ENCODE measurements at places on chromosomes 11 and 22.

DNA sequence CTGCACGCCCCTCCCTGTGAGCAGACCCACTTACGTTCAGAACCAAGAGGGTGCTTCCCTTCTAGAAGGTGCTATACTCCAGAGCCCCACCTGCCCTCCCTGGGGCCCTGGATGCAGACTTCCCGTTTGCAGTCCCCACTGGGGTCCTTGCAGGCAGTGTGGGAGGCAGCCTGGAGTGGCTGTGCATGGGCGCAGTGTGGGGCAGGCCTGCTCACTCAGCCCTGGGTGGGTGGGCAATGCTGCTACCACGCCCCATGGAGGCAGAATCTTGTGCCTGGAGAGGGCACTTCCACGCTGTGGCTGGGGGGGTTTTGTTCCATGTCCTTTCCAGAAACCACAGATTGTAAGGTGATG, 116.2 kb downstream of the KCNQ1OT1 start:
- no peak for DNase-seq

DNA sequence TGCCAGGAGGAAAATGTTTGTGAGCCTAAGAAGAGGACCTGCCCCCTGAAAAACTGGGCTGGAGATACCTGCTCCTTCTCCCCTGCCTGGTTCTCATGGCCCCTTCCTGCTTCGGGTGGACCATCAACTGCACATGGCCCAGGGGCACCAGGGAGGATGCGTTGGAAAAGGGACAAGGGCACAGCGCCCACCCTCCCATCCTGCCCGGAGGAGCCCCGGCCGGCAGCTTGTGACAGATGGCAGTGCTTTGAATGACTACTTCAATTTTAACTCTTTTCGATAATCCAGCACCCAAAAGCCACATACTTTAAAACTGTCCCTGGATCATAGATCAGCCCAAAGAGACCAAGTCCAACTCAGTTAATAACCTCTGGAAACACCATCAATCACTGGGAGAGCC, 135.8 kb upstream of the NECTIN1 start:
- DNase-seq = no peak

GRCh38 chr11:102309621-102310541, 7.4 kb upstream of the BIRC3 start:
- no peak for DNase-seq

GRCh38 chr22:25025491-25026400, 73.2 kb downstream of the KIAA1671 start:
- no peak for DNase-seq

DNA sequence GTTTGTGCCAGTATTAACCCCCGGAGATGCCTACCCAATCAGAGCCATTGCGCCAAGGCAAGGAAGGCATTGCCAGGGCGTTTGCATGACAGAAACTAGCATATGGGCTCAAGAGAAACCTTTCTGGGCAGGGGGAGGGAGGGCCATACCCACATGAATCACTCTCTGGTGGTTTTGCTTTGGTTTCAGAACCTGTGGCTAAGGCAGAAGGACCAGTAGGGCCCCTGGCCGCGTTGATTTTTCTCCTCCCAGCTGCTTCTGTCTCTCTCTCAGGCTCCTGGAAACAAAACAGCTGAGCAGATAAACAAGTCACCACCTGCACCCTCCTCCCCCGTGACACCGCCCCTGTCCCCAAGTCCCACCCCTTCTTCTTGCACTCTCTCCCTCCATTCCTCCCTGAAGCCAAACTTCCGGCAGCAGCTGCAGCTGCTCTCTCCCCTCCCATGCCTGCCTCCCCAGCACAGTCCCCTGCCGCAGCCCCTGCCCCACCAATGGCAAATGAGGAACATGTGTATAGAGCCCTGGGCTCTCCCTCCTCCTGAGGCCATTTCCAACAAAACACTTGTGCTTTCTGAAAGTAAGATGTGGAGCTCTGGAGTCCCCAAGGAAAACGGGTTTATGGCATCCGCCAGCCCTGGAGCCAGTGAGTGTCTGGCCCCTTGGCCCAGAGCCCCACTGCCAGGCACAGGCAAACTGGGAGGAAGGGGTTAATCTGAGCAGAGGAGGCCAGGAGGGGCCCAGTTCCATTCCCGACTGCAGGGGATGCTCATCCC, 39.0 kb upstream of the ADA2 start:
- DNase-seq = peak; percentile 66

- no peak for DNase-seq
Measured at GRCh38 chr11:67370351-67371076, 2.9 kb downstream of the CLCF1 start.

DNA sequence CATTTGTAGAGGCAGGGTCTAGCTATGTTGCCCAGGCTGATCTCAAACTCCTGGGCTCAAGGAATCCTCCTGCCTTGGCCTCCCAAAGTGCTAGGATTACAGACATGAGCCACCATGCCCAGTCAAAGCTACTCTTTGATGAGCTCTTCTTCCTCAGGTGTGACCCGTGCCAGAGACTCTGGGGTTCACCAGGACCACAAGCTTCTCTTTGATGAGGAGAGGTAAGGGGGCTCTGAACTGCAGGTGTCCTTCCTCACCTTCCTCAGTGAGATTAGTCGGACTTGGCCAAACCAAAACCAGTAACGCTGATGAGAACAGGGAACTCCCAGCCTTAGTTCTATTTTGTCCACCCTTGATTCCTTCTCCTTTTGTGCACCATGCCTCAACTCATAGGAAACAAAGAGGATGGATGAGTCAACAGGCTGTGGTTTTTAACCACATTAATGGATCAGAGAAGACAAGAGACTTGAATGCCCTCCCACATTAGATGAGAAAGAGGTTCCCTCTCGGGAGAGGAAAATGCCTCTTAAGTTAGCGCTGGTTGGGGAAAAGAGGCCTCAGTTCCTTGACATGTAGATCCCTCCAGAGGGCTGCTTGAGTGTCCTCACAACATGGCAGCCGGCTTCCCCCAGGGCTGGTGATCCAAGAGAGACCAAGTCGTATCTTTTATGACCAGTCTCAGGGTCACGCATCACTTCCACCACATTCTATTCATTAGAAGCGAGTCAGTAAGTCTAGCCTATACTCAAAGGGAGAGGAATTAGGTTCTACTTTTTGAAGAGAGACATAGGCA, 25.7 kb upstream of the CTR9 start:
- peak; percentile 37 for DNase-seq

DNA sequence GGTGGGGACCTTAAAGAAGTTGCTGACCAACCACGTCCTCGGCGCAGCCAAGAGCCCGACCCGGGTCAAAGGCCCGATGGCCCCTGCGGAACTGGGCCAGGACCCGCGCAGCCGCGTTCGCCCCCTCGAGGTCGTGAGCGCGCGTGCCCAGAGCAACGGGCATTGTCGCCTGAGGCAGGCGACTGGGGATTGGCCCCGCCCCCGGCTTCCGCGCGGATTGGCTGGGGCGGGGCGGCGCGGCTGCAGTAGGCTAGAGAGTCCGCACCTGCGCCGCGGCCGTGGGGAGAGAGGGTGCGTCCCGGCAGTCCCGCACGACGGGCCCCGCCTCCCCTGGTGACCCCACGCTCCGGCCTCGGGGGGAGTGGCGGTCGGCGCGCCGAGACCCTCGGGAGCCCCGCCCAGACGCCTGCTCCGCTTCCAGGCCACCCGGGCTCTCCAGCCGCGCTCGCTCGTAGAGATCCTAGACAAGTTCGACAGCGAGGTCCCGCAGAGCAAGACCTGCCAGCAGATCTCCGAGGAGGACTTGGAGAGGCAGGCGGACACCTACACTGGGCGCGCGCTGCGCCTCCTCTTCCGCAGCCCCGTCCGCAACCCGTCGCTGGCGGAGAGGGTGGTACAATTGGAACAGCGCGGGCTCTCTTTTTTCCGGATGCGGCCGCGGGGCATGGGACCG, 8.3 kb upstream of the PPIL2 start:
- peak; percentile 84 for DNase-seq

GRCh38 chr11:86301742-86302091, 323 bp upstream of the HIKESHI start:
- DNase-seq = no peak

DNA sequence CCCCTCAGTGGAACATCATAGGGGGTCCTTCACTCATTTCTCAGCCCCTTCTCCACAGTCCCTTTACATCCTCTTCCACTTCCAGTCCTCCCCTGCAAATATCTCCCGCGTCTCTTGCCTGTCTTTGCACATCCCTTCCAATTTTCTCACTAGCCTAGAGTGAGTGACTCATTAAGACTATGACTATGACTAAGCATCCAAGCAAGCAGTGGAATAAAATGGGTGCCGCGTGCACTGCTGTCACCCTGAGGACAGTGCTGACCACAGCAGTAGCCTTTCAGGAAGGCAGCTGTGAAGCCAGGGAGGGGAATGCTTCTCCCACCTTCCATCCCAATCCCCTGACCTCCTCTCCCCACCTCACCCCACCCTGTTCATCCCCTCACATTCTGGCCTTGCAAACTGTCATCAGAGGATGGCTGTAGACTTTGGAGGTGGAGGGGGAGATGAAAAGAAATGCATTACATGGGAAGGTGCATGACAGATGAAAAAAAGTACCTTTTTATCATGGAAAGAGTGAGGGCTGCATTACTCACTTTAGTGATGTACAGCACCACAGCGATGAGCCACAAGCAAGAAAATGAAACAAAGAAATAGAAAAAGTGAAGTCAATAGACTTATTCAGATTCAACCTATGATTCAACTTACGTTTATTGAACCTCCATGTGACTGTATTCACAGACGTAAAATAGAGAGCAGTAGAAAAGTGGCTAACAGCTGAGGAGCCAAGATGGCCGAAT, 948.2 kb downstream of the NTM start:
- DNase-seq = no peak

DNA sequence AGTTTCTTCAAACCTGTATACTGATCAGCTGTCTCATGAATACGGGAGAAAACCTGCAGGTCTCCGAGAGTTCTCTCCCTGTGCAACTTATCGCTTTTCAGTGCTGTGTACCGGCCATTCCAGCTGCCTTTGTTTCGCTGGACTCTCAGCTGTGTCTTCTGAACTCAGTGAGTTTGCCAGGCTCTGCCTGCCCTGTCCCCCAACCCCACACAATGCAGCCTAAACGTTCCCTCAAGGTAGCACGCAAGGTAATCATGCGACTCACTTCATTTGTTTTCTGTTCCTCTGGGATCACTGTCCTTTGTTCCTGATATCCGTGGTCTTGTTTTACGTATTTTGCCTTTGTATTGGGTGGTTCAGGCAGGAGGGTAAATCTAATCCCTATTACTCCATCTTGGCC, 13.5 kb downstream of the RBM7 start:
- DNase-seq = no peak

GRCh38 chr22:40334060-40334459, 12.2 kb upstream of the ADSL start:
- DNase-seq = no peak

DNA sequence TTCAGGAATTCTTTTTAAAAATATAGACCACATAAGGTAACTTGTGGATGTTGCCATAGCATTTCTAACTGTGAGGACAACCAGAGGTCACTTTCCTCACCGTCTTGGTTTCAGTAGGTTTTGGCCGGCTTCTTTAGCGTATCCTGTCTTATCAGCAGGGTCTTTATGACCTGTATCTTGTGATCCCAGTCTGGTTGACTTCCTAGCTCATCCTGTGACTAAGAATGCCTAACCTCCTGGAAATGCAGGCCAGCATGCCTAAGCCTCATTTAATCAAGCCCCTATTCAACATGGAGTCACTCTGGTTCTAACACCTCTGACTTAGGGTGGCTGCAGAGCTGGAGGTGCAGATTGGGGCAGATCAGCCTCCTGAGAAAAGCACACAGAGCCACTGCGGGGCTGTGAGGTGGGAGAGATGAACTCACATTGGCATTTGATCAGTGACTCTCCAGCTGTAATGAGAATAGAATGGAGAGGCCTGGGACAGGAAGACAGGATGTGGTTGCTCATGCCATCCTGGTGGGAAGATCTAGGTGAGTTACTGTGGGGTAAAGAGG, 41.1 kb upstream of the TOP3B start:
- no peak for DNase-seq

DNA sequence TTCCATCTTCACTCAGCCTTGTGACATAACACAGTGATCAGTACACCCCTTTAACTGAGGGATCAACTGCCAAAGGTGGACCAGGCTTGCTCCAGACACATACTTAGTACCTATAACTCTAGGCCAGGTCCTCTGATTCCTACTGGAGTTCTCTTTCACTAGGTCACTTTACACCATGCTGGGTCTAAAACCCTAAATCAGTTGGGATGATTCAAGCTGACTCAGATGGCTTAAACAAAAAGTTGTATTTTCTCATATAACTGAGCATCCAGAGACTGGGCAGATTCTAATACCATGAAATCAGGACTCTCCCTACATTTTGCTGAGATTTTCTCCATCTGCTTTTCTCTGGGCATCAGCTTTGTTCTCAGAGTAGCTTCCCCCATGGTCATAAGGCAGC, 26.0 kb upstream of the FLI1 start:
- DNase-seq = no peak

- DNase-seq = no peak
Measured at GRCh38 chr11:78643676-78644056, 69.0 kb upstream of the NARS2 start.

DNA sequence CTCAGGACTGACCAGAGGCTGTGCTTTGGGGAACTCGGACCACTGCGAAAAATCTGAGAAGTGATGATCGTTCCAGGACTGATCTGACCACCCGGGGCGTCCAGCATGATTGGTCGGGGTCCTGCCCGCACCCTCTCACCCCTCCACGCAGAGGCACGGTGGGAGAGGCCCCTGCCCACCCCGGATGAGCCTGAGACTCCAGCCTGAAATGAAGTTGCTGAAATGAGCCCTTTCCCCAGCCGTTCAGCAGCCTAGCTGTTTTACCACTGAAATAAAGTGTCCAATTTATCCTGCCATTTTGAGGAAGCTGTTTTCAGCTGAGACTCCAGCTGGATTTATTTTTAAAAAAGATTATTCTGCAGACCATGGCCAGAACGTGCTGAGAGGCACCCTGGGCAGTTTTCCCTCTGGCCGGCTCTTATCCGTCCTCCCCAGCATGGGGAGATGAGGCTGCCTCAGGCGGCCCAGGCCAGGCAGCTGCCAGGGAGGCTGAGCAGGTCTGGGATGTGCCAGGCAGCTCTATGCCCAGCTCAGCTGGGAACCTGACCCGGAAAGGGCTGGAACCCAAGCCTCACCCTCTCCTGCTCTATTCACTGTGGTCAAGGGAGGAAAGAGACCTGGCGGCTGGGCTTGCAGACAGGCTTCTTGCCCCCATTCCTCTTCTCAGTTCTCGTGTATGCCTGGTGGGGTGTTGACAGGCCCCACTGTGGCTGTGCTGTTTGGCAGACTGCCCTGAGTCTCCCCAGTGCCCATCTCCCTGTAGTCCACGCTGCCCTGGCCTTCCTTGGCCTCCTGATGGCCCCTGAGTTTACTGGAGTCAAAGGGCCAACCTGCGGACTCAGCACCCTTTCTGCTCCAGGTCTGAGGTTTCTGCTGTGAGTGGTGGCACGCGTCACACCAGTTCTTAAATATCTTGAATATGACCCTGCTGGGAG, 161.0 kb upstream of the B3GAT1 start:
- DNase-seq = no peak

GRCh38 chr22:26436903-26437515, 7.9 kb downstream of the ASPHD2 start:
- DNase-seq = no peak

GRCh38 chr11:1163911-1164735, 6.4 kb downstream of the MUC5AC start:
- DNase-seq = no peak

- no peak for DNase-seq
Measured at GRCh38 chr11:83363312-83363711, 77.1 kb upstream of the CCDC90B start.

All from activated CD4-positive, alpha-beta T cell treated with anti-CD3 and anti-CD28 coated beads, Interleukin-2, amount 50 U/mL, for 48 hours (primary cell).